Pulmonary artery endothelial cell (primary cell): ENCODE measurements at places on chromosomes 2 and 18.
A peak's percentile ranks its signal among the peaks of the same experiment; 100 is the strongest.

- no peak for DNase-seq
Measured at GRCh38 chr2:112032689-112033465, 22.2 kb upstream of the TMEM87B start.

- DNase-seq = no peak
Measured at GRCh38 chr2:34070196-34070595, 471.1 kb upstream of the FAM98A start.

DNA sequence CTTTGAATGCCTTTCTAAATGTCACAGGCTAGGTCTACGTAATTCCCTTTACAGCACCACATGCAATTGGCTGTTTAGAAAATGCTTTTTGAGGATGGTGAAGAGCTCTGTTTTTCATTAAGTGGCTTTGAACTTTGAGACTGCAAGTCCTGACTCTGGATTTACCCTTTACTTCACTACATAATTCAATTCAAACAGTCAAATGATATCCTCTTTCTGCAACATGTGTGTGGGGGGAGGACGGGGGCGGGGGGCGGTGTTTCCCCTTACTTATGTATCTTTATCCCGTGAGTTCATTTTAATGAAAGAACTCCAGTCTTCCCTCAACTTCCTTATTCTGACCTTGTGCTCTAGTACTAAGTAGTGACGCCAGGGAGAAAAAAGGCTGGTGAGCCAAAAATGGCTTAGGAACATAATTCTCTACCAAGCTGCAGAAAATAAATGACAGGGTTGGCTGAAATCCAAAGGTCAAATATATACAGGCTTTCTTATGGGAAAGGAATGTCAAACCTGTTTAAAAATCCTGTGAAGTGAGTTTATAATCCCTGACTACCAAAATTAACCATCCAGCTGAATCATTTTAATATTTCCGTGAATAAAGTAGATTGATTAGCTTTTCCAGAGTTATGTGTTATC, 119.6 kb downstream of the SLC8A1 start:
- peak; percentile 76 for DNase-seq

- DNase-seq = no peak
Measured at GRCh38 chr18:44945888-44946401, 265.3 kb downstream of the SETBP1 start.

- no peak for DNase-seq
Measured at GRCh38 chr2:30232801-30233130, 1.4 kb downstream of the LBH start.

DNA sequence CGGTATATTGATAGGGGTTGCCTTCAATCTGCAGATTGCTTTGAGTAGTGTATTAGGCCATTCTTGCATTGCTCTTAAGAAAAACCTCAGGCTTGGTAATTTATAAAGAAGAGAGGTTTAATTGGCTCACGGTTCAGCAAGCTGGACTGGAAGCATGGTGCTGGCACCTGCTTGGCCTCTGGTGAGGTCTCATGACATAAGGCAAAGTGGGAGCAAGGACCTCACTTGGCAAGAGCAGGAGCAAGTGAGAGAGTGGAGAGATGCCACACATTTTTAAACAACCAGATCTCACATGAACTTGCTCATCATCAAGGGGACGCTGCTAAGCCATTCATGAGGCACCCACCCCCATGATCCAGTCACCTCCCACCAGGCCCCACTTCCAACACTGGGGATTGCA, 4.9 kb downstream of the MAP3K2 start:
- no peak for DNase-seq

GRCh38 chr18:51751901-51752300, 554.4 kb upstream of the MEX3C start:
- no peak for DNase-seq

DNA sequence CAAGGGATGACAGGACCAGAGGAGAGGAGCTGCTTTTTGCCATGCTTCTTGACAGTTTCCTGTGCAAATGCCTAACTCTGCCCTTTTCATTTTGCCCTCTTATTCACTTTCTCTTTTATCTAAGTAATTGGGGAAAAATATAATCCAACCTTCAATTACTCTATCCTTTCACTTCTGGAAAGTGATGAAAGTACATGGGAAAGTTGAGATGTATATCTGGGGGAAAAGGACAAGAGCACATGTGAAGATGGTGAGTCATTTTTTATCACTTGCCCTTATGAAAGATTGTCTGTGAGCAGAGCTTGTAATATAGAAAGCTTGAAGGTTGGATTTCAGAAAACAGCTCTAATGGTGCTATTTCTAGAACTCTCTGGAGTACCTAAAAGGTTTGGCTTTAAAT, 1070.7 kb downstream of the CNTNAP5 start:
- no peak for DNase-seq

DNA sequence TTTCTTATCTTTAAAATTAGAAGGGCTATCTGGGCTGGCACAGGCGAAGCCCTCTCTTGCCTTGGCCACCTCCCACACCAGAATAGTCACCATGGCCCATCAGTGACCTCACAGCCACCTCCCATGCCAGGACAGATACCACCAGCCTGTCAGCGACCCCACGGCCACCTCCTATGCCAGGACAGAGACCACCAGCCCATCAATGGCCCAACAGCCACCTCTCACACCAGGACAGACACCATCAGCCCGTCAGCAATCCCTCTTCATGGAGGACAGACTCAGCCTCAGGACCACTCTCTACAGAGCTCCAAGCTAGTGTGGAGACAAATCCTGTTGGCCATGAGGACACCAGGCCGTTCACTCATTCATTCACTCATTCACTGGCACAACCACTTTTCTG, 74.6 kb downstream of the ASB1 start:
- no peak for DNase-seq

DNA sequence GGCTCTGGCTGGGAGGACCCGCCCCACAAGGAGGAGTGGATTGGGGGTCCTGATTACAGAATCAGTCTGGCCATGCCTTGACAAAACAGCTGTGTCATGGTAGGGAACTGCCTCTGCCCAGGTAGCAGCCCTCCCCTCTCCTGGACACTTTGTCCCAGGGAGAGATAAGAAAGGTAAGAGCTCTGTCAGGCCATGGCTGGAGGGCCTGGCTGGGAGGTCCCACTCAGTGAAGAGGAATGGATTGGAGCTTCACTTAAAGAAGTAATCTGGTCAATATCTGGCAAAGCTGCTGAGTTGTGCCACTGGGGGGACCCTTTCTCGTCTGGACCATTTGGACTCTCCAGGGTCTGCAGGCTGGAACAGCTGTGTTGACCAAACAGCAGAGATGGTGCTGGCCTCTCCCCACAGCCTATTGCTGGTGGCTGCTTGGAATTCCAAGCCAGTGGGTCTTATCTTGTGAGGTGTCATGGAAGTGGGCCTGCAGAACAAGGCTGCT, 75.4 kb downstream of the EPC2 start:
- DNase-seq = no peak

DNA sequence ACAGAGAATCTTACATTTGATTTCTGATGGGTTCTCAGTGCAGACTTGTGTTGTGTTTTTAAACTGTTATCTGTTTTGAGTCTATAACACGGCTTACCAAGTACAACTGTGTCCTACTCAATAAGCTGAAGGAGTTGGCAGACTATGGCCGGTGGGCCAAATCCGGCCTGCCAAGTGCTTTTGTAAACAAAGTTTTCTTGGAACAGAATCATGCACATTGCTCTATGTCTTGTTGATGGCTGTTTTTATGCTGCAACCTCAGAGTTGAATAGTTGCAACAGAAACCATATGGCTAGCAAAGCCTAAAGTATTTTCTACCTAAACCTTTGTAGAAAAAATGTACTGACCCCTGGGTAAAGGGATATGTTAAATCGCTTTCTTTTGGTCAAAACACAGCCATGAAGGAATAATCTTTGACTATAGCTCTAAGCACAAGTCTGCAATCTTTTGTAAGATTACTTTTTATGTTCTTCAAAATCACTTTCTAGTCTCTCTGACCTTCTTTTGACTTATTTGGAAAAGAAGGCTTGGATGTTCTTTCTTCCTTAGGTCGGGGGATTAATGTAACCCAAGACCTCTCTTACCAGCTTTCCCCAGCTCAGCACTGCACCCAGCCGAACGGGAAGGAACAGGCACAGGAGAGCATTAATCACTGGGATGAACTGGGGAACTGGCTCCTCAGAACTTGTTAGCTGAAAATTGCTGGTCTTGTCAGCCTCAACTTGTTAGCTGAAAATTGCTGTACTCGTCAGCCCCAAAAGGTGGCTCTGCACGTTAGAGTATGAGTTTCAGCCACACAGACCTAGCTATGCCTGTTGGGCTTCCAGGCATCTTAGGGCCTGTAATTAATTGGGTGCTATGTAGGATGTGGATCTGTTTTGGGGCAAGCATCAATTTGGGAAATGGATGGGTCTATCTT, 75.4 kb downstream of the CD8B2 start:
- DNase-seq = no peak
